ENCODE measurements at places on chromosomes 3 and 15.

- DNase-seq = no peak
These were observed 98.2 kb downstream of the ARPP21 start for GRCh38 chr3:35737527-35737926.

GRCh38 chr3:23944007-23944783 is 891 bp upstream of the NR1D2 start:
- DNase-seq = no peak

DNA sequence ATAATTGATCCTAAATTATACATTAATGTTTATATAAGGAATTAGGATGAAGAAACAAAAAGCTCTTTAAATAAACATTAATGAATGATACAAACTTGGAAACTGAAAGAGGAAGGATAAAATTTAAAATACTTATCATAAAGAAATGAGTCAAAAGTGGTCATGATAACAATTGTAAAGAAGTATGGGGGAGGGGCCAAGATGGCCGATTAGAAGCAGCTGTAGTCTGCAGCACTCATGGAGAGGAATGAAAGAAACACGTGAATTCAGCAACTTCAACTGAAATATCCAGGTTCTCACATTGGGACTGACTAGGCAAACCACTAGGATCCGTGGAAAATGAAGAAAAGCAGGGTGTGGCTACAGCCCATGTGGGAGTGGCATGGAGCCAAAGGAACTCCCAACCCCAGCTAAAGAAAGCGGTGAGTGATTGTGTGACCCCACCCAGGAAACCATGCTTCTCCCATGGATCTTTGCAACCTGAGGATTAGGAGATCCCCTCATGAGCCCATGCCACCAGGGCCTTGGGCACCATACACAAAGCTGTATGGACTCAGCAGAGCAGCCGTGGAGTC is 13.1 kb upstream of the CP start:
- DNase-seq = no peak

DNA sequence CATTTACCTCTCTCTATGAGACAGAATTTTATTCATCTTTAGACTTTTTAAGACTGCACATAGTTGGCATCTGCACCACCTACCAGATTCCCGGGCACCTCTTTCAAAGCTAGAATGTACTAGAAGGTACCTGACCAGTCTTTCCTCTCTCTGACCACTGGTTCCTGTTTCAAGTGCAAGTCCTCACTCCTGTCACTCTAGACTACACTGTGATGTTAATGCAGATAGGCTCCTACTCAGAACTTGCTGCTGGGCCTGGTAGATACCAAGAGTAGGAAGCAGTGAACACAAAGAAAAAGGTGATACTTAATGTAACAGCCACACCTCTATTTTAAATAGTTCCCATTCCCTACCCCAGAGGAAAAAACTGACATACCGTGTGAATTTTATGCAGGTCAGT is 8.1 kb upstream of the TCAIM start:
- no peak for DNase-seq

GRCh38 chr3:4656059-4656458 is 162.9 kb downstream of the ITPR1 start:
- peak; percentile 70 for DNase-seq

DNA sequence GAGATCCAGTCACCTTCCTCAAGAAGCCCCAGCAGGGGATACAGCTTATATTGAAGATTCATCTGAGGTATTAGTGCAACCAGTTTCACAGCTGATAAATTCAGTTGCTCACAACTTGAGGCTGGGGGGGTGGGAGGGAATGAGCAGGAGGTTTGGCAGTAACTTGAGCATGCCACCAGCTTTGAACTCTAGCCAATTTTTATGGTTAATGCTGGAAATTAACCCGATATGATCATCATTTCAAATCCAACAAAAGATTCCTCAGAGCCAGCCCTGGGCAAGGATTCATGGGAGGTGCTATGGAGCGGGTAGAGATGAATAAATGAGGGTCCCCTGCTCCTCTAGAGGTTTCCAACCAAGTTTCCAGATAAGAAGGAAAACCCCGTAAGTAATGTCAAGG is 73.1 kb upstream of the HES1 start:
- DNase-seq = no peak

- DNase-seq = no peak
These were observed 317.4 kb downstream of the FHIT start for GRCh38 chr3:60933824-60934223.

- no peak for DNase-seq
These were observed 155.1 kb upstream of the CNTN4 start for GRCh38 chr3:1943395-1944118.
